Stimulated activated CD4-positive, alpha-beta T cell treated with anti-CD3 and anti-CD28 coated beads, TNF-alpha, amount 100 ng/mL, for 1 hour (primary cell): ENCODE measurements at places on chromosomes 11 and 22.

- no peak for DNase-seq
Measured at GRCh38 chr11:83158357-83158786, 1.4 kb downstream of the PCF11 start.

DNA sequence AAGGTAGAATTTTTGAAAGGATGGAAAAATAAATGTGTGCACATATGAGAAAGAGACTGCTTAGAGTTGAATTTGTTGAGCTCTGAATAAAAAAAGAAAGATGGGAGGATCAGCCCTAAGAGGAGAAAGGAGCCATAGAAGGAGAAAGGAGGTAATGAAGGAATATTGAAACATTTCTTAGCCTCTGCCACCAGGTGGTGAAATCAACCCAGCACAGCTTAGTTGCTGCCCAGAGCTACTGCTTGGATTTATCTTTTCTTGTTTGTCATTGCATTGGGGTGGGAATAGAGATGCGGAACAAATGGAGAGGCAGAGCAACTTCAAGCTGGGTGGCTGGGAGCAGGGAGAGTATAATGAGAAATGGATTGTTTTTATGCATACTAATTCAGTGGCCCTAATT, 80.4 kb downstream of the SERGEF start:
- DNase-seq: no peak

GRCh38 chr11:23103416-23103815, 243.1 kb upstream of the CCDC179 start:
- no peak for DNase-seq

GRCh38 chr11:15539645-15540044, 424.9 kb downstream of the INSC start:
- DNase-seq: no peak

DNA sequence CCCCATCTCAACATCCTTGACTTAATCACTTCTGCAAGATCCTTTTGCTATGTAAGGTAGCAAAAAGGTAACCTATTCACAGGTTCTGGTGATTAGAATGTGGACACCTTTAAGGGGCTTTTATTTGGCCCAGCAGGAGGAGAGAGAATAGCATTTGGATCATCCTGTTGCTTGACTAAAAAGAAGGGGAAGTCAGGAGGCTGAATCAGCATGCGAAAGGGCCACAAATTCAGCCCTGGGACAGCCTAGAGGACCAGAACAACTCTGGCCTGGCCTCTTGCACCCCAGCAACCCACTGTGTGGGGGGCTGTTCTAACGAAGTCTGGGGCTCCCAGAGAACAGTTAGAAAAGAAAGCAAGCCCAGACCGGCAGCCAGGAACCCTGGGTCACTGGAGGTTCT, 3.2 kb upstream of the HMOX1 start:
- DNase-seq: no peak

DNA sequence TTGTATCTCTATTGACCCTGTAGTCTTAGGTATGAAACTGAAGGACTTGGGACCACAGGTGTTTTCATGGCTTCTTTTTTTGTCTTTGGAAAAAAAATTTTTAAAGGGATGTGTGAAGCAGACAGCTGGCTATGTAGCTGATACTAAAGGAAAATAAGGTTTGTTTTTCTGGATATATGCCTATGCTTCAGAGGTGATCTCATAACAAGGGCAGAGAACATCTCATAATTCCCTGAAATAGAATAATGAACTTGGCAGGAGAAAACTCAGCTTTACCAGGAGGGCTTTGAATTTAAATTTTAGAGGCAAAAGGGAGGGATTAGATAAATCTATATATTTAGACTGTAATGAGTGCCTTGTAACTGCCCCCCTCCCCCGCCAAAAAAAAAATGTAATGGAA, 714.9 kb downstream of the OPCML start:
- DNase-seq: no peak

DNA sequence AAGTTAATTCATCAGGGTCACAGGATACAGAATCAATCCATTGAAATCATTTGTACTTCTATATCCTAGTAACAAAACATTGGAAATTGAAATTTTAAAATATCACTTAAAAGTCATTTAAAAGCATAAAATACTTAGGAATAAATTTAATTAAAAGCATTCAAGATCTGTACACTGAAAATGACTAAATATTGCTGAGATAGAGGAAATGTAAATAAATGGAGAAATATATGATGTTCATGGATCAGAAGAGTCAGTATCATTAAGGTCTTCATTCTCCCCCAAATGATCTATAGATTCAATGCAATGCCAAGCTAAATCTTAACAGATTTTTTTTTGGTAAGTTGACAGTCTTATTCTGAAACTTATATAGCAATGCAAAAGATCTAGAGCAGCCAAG, 49.8 kb downstream of the RRP8 start:
- no peak for DNase-seq
